ENCODE measurements at places on chromosomes 1 and 21.

GRCh38 chr1:64925594-64925993 lies 40.8 kb downstream of the JAK1 start:
- no peak for DNase-seq

- no peak for DNase-seq
Observed at GRCh38 chr1:174364996-174365736, 82.6 kb upstream of the GPR52 start.

DNA sequence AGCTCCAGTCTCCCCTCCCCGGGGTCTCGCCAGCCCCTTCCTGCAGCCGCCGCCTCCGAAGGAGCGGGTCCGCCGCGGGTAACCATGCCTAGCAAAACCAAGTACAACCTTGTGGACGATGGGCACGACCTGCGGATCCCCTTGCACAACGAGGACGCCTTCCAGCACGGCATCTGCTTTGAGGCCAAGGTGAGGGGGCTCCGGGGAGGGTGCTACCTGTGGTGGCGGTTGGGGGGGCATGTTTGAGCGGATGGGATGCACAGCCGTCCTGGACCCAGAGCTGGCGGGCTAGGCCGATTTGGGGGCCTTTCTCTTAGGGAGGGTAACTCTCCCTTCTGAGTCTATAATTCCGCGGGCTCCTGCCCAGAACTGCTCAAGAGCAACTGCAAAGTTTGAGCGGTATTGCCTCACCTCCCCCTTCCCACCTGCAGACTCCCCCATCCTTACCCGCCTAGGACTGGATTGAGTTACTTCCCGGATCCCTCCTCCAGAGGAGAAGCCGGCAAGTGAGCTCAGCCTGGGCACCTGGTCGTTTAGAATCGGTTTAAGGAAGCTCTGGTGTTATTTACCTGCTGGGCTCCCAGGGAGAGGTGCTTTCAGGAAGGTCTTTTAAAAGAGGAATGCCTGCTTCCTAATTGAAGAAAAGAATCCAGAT lies 730 bp downstream of the NOS1AP start:
- DNase-seq: no peak

DNA sequence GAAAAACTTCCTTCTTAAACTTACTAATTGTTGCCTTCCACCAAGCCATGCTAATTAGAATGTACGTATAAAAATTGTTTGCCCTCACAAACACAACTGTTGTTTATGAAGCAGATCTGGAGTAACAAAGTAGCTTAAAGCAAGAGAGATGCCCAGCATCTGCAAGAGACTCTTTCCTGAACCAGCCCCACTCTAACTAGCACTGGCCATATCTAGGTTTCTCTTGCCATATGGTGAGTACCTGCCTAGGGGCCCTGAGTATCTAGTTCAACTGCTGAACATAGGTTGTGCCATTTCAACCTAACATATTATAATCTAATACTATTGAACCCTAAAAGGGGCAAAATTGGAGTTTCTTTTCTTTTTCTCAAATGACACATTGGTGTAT lies 883.4 kb upstream of the B3GALT2 start:
- DNase-seq: no peak

DNA sequence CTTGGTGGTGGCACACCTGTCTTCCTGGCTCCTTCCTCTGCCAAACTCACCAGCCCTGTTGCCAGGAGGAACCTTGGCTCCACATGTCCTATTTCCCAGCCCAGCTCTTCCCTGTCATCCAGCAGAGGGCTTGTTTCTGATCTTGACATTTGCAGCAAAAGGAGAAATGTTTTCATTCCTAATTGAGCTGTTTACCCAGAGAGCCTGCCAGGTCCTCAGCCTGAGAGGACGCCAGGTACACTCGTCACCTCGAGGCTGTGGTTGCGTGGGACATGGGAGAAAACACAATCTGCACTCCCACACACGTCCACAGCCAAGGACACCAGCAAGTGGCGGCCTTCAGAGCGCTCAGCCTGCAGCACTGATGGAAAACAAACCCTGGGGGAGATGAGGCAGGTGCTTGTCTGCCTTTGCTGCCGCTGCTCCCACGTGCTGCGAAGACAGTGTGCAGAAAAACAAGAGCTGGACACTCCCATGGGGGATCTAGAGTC lies 132.8 kb upstream of the CD34 start:
- DNase-seq: no peak

DNA sequence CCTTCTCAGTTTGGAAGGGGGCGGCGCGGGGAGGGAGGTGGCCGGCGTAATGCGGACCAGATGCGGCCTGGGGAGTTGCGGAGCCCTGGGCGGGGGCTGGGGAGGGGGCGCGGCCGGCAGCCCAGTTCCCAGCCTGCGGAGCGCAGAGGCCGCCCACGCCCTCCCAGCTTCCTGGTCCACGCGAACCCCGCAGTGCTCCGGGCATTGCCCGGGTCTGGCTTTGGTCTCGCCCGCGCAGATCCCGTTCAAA lies 695 bp downstream of the DMBX1 start:
- no peak for DNase-seq

- DNase-seq: no peak
Observed at GRCh38 chr1:41411229-41411628, 50.0 kb downstream of the FOXO6 start.

DNA sequence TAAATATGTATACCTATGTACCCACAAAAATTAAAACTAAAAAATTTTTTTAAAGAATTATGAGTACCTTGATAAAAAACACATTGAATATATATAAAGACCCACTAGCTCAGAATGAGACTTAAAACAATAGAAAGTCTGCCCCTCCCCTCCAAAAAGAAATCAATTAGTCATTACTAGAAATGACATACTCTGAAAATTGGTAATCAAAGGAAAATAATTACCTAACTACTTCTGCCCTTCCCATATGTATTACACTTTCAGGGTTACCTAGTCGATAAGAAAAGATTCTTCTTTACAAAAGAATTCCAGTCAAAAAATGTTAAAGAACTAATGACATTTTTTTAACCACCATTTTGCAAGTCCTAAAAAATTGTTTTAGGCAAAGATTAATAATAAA lies 34.7 kb downstream of the VAV3 start:
- DNase-seq: no peak

GRCh38 chr1:87051965-87052364 lies 137.5 kb downstream of the HS2ST1 start:
- DNase-seq: no peak

DNA sequence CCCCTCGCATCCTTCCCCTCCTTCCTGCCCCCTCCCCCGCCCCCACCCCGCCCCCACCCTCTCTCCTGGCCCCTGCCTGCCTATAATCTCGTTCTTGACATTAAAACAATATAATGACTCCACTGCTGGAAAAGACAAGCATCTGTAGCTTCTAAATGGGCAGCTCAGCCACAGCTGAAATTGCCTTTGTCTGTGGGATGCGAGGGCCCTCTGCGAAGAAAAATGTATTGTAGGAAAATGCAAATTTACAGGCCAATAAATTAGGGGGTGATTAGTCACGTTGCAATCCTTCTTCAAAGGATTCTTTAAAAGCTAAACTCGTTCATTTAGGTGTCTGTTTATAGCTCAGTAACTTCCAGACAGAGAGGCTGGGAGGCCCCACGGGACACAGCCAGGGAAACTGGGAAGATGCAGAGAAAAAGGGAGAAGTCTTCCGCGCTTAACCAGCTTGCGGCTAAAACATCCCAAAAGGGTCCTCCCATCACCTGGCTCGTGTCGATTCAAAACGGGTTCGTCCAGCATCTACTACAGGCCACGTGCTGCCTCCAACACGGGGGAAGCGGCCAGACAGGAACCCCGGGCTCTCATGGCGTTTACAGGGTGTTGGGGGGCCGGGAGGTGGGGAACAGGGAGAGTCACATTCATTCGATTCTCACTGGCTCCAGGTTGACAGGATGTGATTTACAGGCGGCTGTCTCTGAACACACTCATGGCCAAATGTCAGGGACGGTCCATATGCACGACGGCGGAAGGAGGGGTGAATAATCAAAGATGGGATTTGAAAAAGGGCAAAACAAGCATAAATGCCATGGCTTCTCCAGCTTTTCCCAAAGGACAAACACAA lies 100.5 kb upstream of the ZBTB40 start:
- DNase-seq: no peak

- DNase-seq: no peak
Observed at GRCh38 chr1:205668951-205669340, 11.4 kb downstream of the SLC45A3 start.

- no peak for DNase-seq
Observed at GRCh38 chr1:20358761-20359263, 68.1 kb downstream of the VWA5B1 start.

- no peak for DNase-seq
Observed at GRCh38 chr21:45210461-45210983, 77.2 kb downstream of the POFUT2 start.

DNA sequence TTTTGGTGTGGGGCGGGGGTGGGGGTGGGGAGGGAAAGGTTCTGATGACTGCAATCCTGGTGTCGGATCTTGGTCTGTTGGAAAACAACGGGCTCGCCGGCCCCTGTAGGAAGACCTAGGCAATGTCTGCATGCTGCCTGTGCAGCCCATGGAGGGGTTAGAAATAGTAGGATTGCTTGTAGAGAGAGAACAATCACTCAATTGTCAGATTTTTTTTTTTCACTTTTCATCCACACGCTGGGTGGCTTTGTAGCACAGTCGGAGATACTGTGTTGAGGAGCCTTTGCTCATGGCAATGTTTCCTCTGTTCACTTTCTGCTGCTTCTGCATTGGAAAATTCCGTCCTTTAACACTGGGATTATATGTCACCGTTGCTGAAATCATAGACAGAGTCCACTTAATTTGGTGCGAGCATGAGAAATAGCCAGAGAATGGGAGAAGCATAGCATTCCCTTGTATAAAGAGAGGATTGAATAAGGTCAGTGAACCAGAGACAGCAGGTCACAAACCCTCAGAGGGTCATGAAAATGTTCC lies 107.5 kb downstream of the MRPS6 start:
- no peak for DNase-seq

DNA sequence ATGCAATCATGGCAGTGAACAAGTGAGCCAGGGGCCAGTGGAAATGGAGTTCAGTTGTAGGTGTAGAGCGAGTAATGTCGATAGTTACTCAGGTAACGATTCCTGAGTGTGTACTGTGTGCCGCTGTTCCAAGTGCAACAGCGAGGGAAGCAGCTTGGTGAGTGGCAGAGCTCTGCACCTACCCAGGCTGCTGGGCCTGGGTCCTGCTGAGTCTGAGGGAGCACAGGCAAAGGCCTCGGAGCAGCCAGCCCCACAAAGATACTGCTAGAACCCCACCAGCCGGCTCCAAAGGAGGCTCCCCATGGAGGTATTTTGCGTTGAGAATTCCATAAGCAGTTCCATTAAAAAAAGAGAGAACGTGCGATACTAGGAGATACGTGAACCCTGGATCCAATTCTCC lies 23.2 kb downstream of the PARP1 start:
- no peak for DNase-seq

DNA sequence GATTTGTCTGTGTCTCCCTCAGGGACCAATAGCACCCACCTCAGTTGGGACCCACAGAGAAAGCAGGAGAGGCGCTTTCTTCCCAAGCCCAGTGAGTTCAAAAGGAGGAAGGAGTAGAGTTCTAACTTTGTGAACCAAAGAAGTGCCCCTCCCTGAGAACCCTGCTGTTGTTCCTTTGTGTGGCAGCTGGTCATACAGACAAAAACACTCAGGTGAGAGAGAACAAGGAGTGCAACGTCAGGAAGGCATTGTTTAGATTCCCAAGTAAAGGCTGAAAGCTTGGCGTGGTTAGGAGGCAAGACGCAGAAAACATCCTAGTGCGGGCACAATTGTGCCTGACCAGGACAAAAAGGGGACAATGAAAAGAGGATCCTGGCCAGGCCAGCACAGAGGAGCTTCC lies 654.6 kb downstream of the KIF26B start:
- DNase-seq: no peak

- DNase-seq: no peak
Observed at GRCh38 chr21:45636951-45637646, 6.4 kb upstream of the PCBP3 start.

GRCh38 chr1:119079881-119080280 lies 60.6 kb downstream of the WARS2 start:
- DNase-seq: no peak

Data from endothelial cell (in vitro differentiated cells).